ENCODE measurements at places on chromosomes 16 and 17.

DNA sequence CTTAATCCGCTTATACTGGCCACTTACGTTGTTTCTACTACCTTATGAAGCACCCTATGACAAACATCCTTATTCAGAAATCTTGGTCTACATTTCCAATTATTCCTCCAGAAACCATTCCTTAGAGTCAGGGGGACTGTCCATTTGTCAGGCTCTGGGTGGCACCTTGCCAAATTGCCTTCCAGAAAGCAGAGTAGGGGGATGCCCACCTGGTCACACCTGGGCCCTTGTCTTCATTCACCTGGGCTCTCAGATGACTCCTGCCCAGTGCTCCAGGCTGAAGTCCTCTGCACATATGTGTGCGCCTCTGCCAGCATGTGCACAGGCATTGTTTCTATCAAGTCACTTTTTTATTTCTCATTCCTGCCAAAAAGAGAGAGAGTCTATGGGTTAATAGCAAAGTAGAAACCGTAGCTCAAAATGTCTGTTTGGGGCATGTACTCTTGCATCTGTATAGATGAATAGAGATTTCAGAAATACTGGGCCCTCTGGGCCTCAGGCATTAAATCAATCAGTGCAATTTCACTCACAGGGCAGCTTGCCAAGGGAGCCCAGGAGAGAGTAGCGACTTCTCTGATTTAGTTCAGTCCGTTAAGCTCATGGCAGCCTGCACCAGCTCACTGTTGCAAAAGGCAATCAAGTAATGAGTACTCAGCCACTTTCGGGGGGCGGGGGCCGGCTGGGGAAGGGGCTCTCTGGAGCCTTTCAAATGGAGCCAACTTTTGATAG lies 104.7 kb downstream of the SOCS1 start:
- DNase-seq, result peak; percentile 39

DNA sequence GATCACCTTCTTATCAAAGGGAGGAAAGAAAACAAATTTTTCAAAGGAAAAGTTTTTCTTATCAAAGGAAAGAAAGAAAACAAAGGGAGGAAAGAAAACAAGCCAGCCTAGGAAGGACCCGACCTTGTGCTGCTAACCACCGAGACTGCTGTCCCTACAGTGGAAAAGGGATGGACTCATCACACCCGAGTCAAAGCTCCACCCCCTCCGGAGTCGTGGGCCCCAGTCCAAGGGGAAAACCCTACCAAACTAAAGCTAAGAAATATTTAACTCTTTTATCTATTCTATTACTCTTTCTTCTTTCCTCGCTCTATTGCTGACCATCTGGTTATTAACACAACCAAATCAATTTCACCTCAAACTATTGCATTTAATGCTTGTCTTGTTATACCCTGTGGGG lies 6.1 kb upstream of the ENDOV start:
- DNase-seq, result no peak

GRCh38 chr17:11318207-11318606 lies 77.2 kb downstream of the SHISA6 start:
- DNase-seq, result no peak

DNA sequence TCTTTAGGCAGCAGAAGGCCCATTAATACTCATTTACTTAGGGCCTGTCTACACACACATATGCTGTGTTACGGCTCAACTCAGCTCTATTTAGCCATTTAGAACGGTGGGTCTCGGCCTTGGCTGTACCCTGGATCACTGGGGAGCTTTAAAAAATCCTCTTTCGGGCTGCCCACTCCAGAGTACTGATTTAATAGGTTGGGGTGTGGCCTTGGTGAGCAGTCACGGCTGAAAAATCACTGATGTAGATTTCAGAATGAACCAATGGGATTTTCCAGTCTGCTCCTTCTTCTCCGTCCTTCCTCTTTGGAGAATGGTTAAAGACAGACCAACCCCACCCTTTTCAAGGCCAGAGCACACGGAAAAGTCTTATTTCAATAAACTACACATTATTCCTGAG lies 223.5 kb downstream of the CCDC182 start:
- no peak for DNase-seq

GRCh38 chr17:333626-334396 lies 18.8 kb downstream of the RPH3AL start:
- DNase-seq, result peak; percentile 71

GRCh38 chr17:31216031-31216751 lies 80.8 kb downstream of the OMG start:
- no peak for DNase-seq

- peak; percentile 16 for DNase-seq
Measured at GRCh38 chr17:75404731-75405364, 630 bp downstream of the GRB2 start.

- DNase-seq, result peak; percentile 72
Measured at GRCh38 chr17:82184761-82185160, 27.9 kb downstream of the CCDC57 start.

GRCh38 chr17:42117397-42118125 lies 3.6 kb downstream of the KAT2A start:
- DNase-seq, result no peak

DNA sequence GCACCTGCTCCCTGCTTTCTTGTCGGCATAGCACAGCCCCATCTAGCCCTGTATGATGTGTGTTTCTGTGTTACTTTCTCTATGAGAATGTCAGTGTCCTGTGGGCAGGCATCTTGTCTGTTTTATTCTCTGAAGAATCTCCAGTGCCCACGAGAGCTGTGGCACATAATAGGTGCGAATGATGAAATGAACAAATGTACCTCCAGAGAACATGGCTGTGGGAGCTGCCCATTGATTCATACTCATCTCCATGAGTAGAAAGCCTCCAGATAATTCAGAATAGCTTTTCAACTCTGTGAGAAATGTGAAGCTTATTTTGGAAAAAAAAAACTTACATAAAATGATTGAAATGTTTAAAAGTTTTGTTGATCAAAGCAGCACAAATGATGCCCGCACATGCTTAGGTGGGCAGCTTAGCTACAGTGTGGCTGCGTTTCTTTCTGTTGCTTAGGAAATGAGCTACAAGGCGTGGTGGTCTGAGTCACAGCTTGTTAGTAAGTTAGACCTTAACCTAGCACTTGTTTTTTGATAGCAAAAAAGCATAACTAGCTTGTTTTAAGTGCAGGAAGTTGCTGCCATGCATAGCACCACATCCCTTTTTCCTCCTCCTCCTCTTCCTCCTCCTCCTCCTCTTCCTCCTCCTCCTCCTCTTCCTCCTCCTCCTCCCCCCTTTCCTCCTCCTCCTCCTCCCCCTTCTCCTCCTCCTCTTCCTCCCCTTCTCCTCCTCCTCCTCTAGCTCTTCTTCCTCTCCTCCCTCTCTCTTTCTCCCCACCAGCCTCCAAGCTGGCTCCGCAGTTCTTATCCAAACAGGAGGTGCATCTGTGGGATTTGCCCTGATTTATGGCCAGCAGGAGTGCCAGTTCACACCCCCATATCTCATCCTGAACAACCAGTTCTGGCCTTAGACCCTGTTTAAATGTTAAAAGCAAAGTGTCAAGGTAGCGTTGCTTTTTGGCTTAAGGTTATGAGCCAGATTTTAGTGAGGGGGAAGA lies 221.5 kb downstream of the IRF8 start:
- DNase-seq, result no peak

Measured in posterior cingulate gyrus (tissue), 11 donors.